ENCODE measurements at places on chromosomes 3 and 15.

DNA sequence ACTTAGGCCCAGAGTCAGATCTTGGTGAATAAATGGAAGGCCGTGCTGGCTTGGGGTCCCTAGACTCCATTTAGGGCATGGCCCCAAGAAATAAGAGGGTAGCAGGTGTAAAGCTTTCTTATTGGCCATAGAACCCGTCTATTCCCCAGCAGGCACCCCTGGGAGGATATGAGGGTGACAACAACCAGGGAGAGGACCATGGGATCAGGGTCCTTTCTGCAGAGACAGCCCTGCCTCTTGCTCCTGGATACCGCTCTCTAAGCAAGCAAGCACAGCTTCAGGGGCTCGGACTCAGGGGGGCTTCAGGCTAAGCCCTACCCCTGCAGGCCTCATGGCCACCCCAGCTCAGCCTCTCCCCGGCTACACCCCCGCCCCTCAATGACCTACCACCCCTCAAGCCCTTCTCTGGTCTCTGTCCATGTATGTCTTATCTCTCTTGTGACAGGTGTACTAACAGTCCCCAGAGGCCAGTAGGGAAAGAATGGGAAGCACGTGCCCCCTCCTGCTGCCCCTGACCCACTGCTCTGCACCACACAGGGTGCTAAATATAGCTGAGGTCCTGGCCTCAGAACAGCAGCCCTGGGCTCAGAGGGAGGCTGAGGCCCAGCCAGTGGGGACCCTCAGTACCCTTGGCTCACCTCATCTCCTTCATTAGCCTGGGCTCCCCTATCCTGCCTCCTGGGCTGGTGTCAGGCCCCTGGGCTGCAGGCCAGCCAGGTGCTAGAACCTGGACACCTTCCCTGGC, 1.9 kb downstream of the XIRP1 start:
- DNase-seq: no peak

- no peak for DNase-seq
Observed at GRCh38 chr15:37898362-37898761, 36.1 kb upstream of the TMCO5A start.

DNA sequence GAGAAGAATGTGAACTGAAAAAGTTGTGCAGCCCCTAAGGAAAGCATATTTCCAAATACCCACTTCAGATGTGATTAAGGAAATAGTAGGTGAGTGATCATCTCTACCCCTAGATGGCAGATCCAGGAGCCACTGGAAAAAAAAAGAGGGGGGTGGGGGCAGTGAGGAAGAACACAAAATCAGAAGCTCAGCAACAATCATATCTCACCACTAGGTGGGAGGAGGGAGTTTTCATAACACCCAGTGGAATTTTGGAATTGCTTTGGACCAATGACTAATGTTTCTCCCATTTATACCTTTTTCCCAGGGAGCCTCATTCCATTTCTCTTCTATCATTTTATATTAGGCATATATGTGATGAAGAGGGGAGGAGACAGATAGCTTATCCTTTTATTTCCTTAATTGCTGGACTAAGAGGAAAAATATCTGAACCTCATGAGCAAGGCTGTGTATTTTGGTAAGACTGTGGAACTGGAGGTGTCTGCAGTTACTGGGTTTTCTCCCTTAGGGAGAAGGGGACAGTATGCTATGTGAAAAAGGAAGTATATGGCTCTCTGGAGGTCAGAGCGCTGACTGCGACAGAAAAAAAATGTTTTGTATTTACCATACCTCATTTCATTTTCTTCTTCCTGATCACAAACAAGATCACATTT, 363.4 kb downstream of the GAP43 start:
- no peak for DNase-seq

DNA sequence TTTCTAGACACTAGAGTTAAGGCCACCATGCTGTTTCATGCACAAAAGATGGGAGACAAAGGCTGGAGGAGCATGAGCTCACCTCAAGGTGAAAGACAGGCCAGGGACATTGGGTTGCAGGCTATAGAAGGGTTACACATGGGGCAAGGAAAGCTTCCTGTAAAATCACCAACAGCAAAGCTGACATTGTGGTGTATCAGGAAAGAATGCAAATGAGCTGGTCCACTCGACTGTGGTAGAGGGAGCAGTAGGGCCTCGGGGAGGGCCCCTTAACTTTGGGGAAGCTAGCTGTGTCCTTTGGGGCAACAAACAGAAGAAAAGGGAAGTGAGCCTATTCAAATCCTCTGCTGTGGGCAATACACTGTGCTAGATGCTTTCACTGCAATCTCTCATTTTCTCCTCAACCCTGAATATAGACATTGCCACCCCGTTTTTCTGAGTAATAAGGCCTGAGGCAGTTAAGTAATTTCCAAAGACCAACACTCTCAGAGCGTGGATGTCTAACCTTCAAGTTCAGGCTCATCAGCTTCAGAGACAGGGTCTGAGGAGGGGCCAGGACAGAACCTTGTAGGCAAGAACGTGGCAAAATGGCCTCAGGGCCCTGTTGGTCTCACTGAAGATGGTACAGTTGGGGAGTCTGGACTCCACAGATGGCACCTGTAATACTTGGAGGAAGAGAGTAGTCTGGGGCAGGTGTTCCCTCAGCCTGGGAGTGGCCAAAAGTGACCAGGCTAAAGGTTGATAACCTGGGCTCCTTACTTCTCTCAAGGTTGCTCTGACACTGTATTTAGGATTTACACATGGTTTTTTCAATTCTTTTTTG, 24.1 kb downstream of the CX3CR1 start:
- no peak for DNase-seq

GRCh38 chr3:38354588-38355330, 8.2 kb downstream of the XYLB start:
- DNase-seq: no peak

DNA sequence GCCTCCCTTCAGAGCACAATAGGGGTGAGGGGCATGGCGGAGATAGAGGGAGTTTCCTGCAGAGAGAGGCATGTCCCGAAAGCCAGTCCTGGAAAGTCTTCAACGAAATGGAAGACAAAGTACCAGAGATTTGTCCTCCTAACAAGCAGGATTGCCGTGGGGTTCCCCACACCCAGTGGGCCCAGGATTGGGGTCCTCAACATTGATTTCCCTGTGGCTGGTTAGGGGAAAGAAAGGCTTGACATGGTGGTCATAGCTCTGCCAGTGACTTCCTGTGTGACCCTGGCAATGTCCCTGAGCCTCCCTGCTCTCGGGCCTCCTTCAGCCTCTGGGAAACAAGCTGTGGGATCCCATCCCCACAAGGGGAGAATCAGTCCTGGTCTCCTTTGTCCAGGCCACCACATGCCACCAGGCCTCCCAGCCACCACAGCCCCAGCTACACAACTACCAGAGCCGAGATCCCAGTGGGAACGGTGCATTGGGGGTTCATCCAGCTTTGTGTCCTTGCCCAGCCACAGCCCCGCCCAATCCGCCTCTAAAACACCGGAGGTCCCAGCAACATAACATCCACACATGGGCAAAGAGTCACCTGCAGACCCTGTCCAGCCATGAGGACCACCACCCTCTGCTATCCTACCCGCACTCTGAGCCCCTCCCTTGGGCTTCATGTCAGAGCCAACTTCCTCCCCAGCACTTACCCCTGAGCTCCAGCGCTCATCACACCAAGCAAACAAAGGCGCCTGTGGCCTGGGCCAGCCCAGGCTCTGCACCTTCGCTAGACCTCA, 63.0 kb downstream of the ADAMTS17 start:
- no peak for DNase-seq

DNA sequence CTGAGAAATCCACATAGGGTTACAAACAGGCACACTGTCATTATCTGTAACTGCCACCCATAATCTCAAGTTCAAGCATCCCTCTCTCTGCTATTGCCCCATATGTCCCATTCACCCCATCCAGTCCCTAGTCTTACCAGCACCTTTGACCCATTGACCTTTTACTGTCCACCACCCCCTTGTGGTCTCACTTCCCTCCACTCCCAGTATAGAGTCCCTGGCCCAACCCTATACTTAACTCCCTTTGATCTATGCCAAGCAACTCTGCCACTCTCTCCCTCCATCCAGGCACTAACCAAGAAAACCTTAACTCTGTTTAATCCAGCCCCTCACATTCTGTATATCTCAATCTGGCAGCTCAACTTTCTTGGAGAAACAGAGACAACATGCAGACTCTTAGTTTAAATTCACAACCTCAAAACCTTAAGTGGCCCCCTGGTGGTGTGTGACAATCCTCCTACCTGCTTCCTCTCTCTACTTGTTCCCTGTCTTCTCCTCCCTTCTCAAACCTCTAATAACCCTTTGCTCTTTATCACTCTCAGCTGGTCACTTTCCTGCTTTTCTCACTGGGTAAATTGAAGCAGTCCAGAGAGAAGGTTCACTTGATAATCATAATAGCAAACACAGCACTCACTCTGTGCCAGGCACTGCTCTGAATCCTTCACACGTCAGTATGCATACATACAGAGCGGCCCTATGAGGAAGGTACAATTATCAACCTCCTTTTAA, 162.7 kb downstream of the STT3B start:
- DNase-seq: no peak

GRCh38 chr3:65030847-65031463, 343.2 kb upstream of the ADAMTS9 start:
- no peak for DNase-seq

DNA sequence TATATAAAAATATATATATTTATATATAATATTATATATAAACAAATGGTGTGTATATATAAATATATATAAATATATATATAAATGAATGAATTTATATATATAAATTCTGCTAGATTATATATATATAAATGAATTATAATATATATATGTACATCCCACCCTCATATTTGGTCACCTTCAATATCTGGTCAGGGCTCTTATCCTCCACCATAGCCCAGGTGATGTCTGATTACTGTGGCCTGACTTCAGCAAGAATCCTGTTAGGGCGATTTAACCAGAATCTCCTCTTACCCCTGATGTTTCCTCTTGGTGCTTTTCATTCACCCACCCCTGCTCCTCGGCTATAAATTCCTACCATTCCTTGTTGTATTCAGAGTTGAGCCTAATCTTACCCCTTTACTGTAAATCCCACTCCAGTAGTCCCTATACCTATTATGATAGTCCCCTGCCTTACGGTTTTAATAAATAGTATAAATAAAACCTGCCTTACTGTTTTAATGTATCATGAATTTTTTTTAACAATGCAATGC, 439.6 kb downstream of the PLOD2 start:
- DNase-seq: no peak

DNA sequence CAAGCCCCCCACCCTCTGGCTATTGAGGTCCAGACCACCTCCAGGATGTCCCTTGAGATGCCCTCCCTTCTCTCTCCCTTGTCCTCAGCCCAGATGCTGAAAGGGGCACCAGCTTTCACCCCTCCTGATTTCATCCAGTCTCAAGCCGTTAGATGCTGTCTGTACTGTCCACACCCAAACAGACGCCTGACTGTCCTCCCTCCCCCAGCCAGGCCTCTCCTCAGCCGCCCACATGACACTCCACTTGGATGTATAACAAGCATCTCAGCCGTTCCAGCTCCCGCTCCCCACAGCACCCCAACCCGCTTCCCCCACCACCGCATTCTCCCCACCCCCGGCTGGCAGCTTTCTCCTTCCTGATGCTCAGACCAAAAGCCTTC, 25.0 kb upstream of the CYP11A1 start:
- no peak for DNase-seq

DNA sequence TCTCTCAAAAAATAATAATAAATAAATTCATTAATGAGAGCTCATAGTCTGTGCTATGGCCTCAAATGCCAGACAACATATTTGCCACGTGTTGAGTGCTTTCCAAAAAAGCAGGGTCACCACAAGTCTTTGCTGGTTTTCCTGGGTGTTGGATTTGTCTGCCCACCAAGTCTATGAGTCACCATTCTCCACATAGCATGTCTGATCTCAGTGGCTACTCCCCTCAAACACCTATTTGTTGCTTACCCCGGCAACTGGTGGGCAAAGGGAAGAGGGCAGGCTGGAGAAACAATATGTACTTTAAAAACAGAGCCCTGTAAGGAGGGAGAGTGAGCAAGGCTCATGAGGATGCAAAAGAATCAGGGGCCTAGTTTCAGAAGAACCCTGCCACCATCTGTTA, 120.0 kb upstream of the ARRDC4 start:
- DNase-seq: no peak

DNA sequence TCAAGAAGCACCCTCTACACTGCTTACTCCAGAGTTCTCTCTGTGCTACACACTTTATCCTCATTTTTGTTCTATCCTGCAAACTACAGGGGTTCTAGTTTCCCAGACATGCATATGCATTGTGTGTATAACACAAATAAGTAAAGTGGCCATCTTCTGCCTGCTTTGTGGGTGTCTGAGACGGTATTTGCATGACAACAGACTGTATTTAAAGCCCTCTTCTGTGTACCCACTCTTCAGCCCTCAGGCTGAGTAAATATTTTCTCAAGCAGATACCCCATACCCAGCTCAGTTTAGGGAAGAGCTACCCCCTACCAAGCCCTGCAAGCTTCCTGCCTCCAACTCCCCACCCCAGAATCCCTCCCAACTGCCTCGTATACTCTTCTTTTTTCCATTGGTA, 31.7 kb downstream of the SYNPR start:
- no peak for DNase-seq

DNA sequence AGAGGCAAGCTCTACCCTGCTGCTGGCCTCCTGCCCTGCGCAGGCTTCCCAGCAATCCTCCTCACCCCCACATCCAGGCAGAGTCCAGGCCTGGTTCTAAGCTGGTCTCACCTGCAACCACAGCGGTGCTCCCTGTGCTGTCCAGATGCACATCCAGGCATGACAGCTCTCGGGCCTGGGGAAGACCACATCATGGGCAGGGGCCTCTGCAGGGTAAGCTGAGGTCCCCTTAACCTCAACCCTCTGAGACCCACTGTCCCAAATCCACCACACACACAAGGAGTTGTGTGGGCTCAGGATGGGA, 10.8 kb downstream of the PLA2G4D start:
- no peak for DNase-seq
